ENCODE measurements at places on chromosomes 11 and 22.

DNA sequence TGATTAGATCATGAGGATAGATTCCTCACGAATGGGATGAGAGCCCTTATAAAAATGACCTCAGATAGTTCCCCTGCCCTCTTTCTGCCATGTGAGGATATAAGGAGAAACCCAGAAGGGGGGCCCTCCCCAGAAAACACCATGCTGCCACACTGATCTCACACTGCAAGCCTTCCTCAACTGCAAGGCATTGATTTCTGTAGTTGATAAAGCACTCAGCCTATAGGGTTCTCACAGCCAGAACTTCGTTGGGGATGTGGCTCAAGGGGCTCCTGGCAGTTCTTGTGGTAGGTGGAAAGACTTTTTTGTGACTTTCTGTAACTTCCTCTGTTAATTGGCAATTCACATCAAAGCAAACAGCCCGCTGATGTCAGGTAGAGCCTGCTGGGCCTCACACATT lies 108.9 kb downstream of the CD44 start:
- no peak for DNase-seq

GRCh38 chr11:117337076-117337475 lies 9.4 kb downstream of the CEP164 start:
- no peak for DNase-seq

- DNase-seq = no peak
Measured at GRCh38 chr22:42269432-42270175, 849 bp downstream of the TCF20 start.

DNA sequence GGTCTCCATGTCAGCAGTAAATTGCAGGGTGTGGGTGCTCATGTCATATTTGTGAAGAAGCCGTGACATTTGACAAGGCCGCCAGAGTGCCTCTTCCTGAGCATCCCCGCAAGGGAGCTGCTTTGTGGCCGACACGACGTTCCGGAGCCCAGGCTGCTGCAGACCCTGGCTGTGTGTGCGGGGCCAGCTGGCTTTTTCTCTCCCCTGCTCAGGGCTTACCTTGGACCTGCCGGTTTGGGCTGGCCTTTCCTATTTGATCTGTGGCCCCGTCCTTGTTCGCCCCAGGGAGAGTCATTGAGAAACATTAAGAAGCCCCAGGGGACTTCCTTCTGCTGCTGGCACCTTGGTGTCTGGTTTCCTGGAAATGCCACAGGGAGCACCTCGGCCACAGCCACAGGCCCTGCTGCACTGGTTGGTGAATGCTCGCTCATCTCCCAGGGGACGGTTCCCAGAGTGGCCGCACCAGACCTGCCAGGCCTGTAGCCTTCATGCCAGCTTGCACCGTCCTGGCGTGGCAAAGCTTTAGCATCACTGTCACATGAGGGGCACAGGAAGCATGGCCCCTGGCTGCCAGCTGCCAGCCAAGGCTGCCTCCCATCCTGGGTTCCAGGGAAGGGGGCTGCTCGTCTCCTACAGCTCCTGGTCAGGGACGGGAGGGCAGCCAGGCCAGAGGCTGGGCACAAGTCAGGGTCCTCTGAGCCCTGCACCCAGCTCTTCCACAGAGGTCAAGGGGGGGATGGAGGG lies 5.4 kb downstream of the GRK2 start:
- no peak for DNase-seq

DNA sequence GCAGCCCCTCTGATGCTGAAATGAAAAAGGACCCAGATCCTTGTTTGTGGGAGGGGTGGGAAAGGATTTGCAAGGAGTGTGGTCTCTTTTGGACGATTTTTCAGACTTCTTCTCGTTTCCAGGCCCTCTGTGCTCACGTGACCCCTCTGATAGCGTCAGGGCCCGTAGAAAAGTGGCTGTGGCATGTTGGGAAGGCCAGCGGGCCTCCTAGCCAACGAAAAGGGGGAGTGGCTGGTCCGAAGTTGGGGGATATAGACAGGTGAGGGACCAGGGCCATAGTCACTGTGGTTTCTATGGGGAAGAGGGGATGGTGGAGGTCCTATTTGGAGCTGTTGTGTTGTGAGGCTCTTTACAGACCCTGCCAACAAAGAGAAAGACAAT lies 6.6 kb downstream of the PARVB start:
- no peak for DNase-seq
